ENCODE measurements at places on chromosomes 6 and 20.

DNA sequence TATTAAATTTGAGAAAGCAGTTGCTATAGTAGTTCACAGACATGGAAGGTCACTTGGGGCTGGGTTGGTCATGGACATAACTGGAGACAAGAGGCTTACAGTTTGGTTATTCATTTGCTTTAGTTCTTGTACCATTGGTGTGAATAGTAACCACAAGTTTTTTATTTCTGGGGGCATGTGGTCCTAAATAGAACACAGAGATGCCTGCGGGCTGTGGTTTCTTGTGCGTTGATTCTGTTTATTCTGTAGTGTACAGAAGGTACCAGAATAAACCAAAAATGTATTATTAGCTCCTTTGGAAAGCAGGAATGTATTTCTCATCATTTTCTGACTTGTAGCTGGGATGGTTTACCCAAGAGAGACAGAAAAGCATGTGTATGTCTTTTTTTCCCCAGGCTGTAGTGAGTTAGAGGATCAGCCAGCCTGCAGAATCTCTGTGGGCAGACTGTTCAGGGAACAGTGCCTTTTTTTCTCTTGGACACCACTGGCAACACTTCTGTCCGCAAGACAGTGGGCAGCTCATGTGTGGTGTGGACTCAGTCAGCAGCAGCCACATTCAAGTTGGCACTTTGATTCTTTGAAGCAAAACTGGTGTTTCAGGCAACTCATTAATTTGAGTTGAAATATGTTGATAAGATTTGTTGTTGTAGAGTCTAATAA, 122.1 kb downstream of the LRRC1 start:
- DNase-seq, result no peak

- peak; percentile 1 for DNase-seq
These were observed 8.1 kb upstream of the HBS1L start for GRCh38 chr6:135062735-135063134.

DNA sequence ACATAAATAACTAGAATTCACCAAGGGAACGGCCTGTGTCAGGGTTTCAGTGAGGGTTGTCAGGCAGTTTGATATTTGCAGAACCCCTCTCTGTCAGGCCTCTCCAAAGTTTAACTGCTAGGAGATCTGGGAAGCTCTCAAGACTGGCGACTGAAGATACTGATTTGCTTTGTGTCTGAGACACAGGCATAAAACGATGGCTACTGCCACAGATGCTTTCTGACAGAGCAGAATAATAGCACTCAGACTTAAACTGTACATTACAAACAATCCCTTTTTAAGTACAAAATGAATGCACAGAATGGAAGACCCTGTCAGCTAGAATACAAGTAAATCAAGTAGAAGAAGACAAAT, 7.2 kb upstream of the ATXN1 start:
- DNase-seq, result no peak

DNA sequence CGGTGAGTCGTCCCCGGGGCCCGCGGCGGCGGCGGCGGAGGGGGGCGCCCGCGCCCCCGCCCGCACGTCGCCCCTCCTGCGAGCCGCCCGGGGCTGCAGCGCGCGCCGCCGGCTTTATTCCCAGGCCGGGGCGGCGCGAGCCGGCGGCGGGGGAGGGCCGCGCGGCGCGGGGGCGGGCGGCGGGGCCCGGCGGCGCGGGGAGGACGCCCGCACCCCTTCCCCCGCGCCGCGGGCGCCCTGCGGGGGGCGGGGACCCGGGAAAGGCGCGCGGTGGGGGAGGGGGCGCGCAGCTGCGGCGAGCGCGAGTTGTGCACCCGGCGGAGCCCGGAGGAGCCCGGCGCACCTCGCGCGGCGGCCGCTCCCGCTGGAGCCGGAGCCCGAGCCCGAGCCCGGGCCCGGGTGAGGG, 646 bp downstream of the HMGA1 start:
- DNase-seq, result peak; percentile 41

- no peak for DNase-seq
These were observed 18.0 kb upstream of the HMGA1 start for GRCh38 chr6:34218691-34219090.

DNA sequence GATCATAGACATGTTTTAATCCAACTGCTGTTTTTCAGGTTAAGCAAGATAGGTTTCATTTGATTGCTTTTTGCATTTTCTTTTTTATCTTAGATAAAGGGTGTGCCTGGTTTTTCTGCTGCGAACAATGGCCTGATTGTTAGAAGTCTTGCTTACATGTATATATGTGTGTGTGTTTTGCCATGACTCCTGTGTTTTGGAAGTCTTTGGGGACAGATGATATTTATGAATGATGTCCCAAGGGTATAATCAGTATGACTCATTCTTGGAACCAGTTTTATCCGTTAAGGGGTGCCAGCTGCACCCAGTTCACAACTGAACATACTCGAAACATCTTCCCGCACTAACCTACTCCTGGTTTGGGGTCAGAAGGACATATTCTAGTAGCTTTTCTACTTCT, 230.1 kb upstream of the SUPT3H start:
- no peak for DNase-seq

DNA sequence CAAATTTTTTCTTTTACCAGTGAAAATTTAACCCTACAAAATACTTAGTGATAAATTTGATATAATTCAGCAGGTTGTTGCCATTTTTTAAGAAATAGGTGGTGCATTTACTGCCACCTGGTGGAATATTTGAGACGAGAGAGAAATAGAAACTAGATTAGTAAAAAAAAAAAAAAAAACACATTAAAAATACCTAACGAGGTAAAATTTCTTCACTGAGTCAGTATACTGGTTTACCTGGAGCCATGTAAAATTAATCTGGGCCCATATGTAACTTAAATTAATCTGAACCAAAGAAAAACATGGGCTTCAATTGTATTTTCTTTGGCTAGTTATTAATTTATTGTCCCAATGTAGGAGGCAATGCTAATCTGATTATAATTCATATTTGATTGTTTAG, 520.8 kb downstream of the EPM2A start:
- peak; percentile 10 for DNase-seq

GRCh38 chr20:63132715-63133471, 83.0 kb downstream of the YTHDF1 start:
- DNase-seq, result no peak

DNA sequence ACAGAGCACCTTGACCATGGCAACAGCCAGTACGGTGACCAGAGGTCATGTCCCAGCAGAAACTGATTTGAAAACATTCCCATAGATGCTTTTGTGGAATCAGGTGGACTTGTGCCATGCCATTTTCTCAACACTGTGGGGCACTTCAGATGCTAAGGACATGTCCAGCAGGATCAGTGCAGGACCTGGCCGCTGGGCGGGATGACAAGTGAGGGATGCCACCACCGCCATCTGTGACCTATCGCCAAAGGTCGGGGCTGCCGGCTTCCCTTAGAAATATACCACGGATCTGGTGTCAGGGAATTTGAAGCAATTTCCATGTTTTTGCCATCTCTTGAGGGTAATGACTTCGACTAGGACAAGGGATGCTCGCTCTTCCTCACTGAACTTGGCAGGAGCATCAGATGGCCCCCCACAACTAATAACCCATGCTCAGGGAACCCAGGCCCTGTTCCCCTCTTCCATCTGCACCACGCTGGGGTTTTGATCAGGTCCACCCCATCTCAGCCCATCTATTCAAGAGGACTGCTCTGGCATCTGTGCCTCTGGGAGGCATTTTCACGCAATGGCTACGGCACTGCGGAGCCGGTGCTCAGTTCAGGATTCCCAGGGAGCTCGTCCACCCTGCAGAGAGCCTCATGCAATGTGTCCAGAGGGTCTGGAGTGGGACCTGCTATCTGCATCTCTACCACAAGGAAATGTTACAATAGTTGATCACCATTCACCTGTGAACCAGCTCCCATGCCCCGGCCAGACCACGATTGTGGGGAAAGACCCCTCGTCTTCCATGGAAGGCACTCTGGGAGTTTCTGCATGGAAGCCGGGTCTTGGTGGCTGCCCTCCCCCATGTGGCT, 302.6 kb downstream of the TAF4 start:
- no peak for DNase-seq

DNA sequence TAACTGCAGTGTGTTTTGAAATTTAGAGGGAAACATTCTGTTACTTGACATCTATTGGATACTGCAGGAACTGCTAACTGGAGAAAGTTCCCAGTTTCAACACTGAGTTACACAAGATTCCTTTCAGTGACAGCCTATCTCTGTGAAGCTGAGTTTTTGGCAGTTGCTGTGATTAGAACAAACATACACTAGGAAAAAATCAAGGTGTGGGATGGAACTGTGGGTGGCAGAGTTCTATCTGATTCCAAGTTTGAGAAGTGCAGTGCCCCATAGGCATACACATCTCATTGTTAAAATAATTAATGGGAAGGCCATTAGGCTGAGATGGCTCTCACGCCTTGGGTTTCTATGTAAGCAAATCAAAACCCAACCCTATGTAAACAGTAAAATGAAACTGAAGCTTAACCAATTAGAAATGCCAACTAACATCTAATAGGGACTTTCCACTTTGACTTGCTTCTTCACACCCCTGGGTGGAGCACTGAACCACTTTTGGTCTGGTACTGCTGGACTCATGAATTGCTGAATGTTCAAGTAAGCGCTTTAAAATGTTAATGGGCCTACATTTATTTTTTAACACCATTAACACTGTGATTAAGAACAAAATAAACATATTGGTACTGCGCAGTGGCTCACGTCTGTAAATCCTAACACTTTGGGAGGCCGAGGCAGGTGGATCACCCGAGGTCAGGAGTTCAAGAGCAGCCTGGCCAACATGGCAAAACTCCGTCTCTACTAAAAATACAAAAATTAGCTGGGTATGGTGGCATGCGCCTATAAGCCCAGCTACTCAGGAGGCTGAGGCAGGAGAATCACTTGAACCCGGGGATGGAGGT, 55.2 kb upstream of the TBC1D7 start:
- no peak for DNase-seq

DNA sequence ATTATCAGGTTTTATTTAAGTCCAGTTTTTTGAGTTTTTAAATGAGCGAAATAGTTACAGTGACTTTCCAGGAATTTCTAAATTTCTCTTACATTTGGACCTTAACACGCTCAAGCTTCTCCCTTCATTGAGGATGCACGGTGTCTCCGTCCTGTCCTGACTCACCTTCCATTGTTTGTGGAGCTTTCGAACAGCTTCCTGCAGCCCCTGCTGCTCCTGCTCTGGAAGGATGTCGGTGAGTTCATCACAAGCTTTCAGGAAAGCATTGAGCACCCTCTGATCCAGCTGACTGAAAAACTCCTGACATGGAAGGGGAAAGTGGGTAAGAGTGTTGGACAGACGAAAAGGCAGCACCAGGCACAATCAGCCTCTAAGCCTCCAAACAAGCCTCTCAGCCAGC, 183.7 kb downstream of the SYNE1 start:
- DNase-seq, result no peak

DNA sequence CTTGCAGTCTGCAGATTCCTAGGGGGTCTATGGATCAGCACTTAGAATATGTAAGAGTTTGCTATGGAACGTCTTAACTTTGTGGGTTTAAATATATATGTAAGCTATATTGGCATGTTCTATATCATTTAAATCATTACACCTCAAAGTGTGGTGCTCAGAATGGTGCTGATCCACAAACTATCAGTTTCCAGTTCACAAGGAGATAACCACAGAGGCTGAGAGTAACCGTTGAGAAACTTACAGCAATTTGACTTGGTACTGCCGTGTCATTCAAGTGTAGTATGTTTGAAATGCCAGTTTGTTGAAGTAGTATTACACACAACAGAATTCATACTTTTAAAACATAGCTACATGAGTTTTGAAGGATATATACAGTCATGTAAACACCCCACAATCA, 279.7 kb downstream of the FARS2 start:
- DNase-seq, result no peak

- no peak for DNase-seq
These were observed 105.6 kb downstream of the TNFRSF21 start for GRCh38 chr6:47203938-47204611.

DNA sequence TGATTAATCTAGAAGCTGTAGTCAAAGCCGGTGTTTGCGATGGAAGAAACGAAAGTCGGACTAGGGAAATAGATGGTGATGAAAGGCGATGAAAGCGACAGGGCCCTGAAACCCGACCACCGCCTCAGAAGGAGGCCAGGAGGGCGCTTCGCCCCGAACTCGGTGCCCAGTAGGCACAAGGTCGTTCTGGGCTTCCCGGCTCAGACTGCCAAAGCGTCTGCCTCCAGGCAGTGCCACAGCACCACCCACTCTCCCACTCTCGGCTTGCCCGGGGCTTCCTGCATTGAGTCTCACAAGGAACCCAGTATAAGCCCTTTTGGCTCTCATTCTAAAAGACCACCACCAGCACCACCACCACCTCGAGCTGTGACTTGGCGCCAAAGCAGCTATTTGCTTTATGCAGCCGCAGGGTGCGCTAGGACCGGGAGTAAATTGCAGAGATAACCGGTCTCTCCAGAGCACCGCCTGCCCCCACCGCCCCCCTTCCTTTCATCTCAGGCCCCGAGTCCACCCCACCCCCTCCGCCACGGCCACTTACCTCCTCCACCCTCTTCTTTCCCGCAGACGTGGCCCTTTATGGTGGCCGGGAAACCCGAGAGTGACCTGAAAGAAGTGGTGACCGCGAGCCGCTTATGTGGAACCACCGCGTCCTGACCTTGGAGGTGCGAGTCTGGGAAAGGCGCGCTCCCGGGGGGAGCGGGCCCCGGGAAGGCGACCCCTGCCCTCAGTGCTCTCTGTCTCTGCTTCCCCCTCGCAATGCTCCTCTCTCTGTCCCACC, 2.4 kb downstream of the TCF21 start:
- peak; percentile 36 for DNase-seq

DNA sequence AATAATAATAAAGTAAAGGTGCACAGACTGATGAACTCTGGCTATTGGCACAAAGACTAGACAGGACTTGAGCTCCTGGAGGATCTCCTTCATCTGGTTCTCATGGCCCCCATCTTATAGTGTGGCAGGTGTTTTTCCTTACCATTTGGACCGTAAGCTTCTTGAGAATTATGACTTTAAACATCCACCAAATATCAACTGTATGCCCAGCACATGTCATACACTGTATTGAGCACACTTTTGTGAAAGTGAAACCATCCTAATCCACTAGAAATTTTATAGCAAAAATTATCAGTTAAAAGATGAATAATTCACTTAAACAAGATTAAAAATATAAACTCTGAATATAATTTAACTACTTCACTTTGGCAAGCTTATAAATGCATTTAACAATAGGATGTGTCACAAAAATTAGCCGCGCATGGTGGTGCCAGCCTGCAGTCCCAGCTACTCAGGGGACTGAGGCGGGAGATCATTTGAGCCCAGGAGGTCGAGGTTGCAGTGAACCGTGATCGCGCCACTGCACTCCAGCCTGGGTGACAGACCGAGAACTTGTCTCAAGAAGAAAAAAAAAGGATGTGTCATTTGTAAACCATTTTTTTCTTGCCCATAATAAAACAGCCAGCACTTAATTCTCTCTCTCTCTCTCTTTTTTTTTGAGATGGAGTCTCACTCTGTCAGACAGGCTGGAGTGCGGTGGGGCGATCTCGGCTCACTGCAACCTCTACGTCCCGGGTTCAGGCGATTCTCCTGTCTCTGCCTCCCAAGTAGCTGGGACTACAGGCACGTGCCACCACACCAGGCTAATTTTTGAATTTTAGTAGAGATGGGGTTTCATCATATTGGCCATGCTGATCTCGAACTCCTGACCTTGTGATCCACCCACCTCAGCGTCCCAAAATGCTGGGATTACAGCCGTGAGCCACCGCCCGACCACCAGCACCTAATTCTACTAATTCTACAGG, 9.1 kb downstream of the HIVEP2 start:
- no peak for DNase-seq

GRCh38 chr6:129748212-129748900, 38.4 kb upstream of the ARHGAP18 start:
- no peak for DNase-seq

All from NCI-H2081 (cell line).